ENCODE measurements at places on chromosomes 4 and X. TPM values are rescaled to one million over a fixed set of nuclear protein-coding genes. Genes with fewer than 3 reads are reported as not detected.

The NHS gene
- 14.3 TPM for total RNA-seq

DNA sequence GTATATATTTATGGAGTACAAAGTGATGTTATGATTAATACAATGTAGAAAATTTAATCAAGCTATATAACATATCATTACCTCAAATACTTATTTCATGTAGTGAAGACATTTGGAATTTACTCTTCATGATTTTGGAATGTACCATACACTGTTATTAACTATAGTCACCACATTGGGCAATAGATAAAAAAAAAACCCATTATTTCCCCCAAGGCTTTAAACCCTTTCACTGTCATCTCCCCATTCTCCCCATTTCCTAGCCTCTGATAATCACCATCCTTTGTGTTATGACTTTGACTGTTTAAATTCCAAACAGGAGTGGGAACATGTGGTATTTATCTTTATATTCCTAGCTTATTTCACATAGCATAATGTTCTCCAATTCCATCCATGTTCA is 2189.1 kb upstream of the AGA start:
- no peaks in the 10 kb centered on the region for H3K27me3 ChIP-seq
- H3K36me3 ChIP-seq: no peaks in the 10 kb centered on the region
- no peak overlapping the region for H3K4me3 ChIP-seq
- no peak overlapping the region for H3K27ac ChIP-seq
- no peak for DNase-seq

The BEX5 gene
- 7.7 TPM for total RNA-seq

The TIGD4 gene
- total RNA-seq: 2.6 TPM

DNA sequence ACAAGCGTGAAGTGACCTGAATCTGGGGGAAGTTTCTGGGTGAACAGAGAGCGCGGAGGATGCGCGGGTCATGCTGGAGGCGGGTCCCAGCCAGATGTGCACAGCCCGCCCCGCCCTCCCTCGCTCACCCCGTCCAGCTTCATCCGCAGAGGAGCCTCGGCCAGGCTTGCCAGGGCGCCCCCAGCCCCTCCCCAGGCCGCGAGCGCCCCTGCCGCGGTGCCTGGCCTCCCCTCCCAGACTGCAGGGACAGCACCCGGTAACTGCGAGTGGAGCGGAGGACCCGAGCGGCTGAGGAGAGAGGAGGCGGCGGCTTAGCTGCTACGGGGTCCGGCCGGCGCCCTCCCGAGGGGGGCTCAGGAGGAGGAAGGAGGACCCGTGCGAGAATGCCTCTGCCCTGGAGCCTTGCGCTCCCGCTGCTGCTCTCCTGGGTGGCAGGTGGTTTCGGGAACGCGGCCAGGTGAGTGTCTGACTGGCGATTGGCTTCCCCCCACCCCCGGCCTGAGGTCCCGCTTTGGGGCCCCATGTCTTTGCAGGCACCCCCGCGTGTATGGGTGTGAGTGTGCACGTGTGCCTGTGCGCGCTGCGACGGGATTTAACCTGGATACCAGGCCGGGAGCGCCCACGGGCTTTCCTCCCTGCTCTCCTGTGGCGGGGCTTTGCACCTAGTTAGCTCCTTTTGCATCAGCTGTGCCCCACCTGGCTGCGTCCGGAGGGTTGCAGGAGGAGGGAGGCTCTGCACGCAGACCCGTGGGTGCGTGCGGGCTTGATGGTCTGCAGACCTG is at the start of gene EGFL6:
Gene EGFL6, plus strand, starts transcription at position 123 of the 782 bp plus-strand sequence. Its CDS starts 261 bp downstream, at position 384.
- H3K4me3 ChIP-seq: no peak within 1 kb of the TSS
- H3K27ac ChIP-seq: no peak within 1 kb of the TSS
- peaks cover 21% of the 10 kb centered on the region for H3K27me3 ChIP-seq
- no peaks in the 10 kb centered on the region for H3K4me1 ChIP-seq
- no peak for DNase-seq
- no peaks in the 10 kb centered on the region for H3K36me3 ChIP-seq

Measured in uterus (tissue), 4 donors.